NT2/D1 (cell line): ENCODE measurements at places on chromosomes 13 and 19.
A peak's percentile ranks its signal among the peaks of the same experiment; 100 is the strongest.

GRCh38 chr19:34313188-34313587 lies 51.8 kb upstream of the GPI start:
- DNase-seq, result no peak

- DNase-seq, result no peak
These were observed 11.6 kb upstream of the HTR2A start for GRCh38 chr13:46908501-46908900.

- peak; percentile 28 for DNase-seq
These were observed 469 bp downstream of the COX6B2 start for GRCh38 chr19:55353803-55354697.

GRCh38 chr19:49363268-49364082 lies at the start of gene DKKL1:
TSS of gene DKKL1 (plus strand) at chr19:49363877. CDS start at chr19:49363999, 122 bp downstream.
- peak; percentile 94 for DNase-seq

DNA sequence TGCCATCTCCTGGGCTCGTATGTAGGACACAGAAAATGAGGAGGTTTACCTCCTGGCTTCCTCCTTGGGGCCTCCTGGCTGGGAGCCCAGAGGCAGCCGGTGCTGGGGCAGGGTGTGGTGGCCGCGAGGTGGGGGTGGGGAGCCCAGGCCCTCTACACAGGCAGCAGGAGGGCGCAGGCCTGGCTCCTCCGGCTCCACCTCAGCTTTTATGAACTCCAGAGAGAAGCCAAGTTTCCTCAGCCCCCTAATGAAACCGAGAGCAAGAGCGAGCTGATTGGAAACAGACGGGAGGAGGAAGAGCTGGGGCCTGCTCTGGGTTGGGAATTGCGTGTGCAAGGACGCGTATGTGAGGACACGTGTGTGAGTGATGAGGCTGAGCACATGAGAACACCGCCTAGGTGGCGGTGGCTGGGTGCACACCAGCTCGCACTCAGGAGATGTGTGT lies 23.1 kb downstream of the LYL1 start:
- DNase-seq, result no peak

GRCh38 chr13:111518161-111518792 lies 197.8 kb downstream of the TEX29 start:
- DNase-seq, result no peak

DNA sequence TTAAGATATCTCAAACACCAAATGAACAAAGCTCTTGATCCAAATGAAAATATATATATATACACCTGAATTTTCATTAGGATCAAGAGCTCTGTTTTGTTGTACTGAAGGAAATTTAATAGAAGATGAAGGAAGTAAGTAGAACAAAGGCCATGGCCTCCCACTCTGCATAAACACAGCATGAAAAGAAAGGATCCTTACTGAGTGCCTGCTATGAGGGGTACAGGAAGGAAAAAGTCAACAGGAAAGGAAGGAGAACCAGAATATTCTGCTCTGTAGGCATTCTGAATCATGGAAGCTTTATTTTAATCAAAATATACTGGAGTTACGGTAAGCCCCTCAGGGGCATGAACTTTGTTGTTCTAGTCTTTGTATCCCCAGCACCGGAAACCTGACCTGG lies 22.1 kb downstream of the TMTC4 start:
- DNase-seq, result no peak

- DNase-seq, result no peak
These were observed 322.9 kb downstream of the GPC6 start for GRCh38 chr13:93549326-93550005.

DNA sequence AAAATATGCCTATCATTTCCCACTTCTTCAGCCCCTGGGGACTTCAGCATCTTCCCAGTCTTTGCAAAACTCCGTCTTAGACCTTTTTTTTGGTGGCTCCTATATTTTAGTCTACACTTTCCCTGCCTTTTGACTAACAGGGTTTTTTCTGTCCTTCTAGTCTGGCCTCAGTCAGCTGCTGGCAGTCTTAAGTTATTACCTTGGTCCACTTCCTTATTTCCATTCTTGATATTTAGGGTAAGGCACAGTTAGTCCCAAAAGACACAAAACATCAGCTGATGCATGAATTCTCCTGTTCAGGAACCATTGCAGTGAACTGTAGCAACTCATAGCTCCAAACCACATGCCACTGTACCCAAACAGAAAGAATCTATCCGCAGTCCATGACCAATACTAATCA lies 234.6 kb upstream of the RFC3 start:
- DNase-seq, result no peak

- no peak for DNase-seq
These were observed 867 bp downstream of the ZNF546 start for GRCh38 chr19:39997638-39998216.
